Breast epithelium (tissue), 4 donors: ENCODE measurements at places on chromosomes 11 and 22.
A peak's percentile ranks its signal among the peaks of the same experiment; 100 is the strongest.

DNA sequence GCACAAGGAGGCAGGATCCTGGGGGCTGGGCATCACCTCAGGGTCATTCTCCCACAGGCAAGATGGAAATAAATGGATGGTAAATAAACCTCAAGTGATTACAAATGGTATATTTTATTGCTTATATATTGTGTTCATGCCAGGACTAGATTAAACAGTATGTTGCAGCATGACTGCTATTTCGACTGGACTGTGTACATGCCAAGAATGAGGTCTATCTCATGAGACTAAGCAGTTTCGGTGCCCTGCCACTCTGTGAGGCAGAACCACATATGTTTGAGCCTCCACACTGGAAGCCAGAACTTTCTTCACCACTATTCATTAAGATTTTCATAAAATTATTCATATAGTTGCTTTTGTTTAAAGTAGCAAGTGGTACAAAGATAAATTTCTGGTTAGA lies 140.2 kb downstream of the DDX10 start:
- no peak for DNase-seq

DNA sequence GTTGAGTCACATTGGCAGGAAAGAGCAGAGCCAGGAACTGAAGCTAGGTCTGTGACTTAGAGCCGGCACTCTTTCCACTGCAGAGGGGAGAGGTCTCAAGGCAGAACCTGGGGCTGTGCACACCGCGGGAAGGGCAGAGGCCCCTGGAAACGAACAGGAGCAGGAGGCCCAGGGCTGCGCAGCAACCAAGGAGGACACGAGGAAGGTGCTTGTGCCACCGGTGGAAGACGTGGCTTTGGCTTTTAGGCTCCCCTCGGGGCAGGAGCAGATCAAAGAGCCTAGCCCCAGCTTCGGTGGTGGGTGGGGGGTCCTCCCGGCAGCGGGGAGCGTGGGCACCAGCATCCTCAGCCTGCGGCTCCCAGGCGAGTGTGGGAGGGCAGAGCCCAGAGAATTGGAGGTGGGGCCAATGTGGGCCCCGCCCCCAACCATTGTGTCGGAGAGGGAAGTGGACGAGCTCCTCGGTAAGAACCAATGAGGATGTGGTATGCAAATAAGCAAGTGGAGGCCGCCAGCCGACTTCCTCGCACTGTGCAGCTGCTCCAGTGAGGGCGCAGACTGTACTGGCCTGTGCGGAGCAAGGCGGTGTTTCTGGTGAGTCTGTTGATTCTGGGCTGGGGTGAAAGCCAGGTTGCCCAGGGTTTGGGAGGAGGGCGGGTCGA lies at the start of gene CCDC116:
Gene CCDC116, plus strand, starts transcription at position 524 of the 659 bp plus-strand sequence. CDS start 422 bp downstream, outside the sequence.
- no peak for DNase-seq

- no peak for DNase-seq
Observed at GRCh38 chr11:100296051-100296679, 390.9 kb upstream of the ARHGAP42 start.

DNA sequence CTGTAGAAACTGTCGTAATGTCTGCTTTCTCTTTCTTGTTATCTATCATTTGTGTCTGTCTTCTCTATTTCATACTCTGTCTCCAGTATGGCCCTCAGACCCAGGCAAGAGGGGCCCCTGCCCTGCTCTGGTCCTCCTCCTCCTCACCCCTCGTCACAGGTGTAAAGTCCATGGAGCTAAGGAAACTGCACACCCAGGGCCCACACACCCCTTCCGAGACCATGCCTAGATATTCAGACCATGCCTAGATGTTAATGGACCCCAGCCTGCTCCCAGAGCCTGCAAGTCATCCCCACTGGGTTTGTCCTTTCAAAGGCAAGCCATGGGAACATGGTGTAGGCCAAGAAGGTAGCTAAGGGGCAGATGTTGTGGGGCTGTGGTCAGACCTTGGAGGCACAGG lies 24.1 kb upstream of the ANO1 start:
- no peak for DNase-seq

DNA sequence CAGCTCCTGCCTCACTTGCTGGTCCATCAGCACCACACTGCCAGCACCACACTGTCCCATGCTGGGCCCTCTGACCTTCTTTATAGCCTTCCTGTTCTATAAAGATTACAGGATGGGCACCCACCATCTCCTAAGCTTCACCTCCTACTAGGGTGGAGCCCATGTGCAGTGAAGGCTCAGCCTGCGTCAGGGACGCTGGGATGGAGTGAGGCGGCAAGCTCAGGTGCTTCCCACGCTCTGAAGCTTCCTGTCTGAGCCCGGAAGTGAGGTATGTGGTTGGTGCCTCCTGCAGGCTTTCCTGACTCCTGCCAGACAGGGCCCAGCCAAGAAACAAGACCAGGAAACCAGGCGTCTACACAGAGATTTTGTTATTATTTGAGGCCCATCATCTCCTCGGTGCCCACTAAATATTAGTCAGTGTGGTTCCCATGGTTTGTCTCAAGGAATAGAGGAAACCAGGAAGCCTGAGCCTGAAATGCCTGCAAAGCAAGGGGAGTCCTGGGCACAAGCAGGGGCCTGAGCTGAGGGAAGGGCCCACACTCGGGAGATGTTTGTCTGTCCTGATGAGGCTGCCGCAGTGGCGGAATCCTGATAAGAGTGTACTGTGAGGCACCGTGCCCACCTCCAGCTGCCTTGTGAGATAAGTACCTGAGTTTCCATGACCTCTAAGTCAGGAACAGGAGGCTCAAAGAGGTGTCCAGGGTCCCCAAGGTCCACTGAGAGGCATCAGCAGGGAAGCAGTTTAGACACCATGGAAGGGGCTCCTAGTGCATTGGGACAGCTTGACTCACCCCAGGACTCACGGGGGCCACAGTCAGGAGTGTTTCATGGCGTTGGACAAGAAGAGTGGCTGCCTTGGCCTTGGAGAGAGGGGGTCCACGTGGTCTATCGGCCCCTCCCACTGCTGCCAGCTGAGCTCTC lies 22.0 kb downstream of the RSPH14 start:
- DNase-seq: no peak

DNA sequence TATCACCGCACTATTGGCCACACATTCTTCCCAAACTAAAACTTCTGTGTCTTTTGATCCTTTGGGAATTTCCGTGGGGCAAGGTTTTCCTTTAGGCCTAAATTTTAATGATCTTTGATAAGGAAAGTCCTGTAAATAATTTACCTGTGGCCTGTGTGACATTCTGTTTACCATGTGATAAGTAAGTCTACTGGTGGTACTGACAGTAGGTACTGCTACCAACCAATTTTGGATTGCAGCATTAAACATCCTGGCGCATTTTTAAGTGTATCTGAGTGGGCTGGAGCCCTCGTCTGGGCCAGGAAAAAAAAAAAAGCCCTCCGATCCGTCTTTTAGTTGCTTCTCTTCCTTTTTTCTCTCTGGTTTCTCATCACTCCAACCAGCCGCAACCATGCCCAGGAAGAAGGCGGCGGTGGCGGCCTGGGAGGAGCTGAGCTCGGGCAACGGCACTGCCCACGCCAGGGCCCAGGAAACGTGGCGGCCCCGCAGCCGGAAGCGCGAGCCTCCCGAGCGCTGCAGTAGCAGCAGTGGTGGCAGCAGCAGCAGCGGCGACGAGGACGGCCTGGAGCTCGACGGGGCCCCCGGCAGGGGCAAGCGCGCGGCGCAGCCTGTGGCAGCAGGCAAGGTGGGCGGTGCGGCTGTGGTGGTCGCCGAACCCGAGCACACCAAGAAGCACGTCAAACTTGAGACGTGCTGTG lies 33.6 kb downstream of the ASRGL1 start:
- no peak for DNase-seq

DNA sequence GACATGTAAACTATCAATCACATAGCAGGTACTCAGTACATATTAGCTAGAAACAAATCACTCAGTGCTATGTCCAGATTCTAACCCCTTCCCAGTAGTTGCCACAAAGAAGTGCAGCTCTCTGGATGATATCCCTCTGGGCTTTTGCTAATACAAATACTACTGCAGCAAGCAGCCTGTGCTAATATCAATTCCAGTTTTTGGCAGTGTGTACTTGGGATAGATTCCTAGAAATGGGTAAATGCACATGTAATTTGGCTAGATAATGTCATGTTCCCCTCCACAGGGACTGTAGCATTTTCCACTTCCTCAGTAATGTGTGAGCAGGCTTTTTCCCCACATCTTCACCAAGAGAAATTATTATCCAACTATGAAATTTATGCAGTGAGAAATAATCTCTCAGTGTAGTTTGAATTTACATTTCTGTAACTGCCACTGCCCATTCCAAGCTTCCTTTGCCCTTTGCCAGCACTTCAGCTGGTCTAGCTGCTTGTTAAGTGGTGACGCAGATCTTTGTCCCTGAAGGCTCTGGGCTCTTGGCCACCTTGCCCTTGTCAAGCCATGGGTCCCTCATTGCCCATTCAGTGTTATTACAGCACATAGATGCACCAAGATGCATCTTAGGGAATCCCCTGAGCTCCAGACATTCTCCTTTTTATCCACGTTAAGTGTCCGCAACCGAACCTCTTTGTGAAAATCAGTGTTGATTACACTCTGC lies 107.1 kb upstream of the CLPB start:
- no peak for DNase-seq

GRCh38 chr11:30740091-30740490 lies 153.9 kb upstream of the MPPED2 start:
- no peak for DNase-seq

GRCh38 chr11:60964801-60965200 lies 6.7 kb upstream of the CD6 start:
- no peak for DNase-seq

GRCh38 chr11:46356924-46357482 lies 9.7 kb downstream of the DGKZ start:
- no peak for DNase-seq

DNA sequence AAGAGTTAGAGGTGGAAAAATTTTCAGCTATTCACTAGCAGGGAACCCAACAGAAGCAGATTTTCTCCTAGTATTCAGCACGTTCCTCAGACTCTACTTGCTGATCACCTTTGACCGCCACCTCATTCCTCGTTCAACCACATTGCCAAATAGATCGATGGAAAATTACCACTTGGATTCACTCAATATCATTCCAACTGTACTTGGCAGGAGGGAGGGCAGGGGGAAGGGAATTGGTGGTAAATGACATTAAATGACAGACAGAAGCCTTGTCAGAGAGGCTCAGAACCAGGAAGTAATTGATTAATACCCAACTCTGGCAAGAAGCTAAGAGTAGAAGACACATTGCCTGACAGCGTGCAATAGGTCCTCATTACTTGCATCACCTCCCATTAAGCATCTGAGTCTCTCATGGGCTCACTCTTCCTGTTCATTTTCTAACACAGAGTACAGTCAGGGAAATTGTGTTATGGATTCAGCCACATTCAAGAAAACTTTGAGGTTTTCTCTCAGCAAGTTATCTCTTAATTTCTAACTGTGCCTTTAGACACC lies 240.5 kb upstream of the FAT3 start:
- no peak for DNase-seq

- DNase-seq: no peak
Observed at GRCh38 chr11:46248289-46249102, 29.0 kb upstream of the CREB3L1 start.

DNA sequence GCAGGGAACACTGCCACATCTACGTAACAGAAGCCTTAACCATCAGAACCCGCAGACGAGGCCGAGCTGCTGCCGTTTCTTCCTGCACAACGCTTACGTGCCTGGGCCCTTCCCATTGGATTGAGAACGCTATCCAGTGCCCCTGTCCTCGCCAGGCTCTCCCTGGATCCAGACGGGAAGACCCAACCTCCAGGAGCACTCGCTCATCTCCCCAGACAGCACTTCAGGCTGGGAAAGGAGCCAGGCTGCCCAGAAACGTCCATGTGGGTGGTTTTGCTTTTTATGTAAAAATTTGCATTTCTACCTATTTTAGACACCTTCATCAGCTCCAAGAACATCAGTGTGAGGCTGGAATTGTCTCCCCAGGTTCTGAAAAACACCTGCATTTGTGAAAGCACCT lies 7.3 kb upstream of the CRYBB3 start:
- DNase-seq: no peak

- no peak for DNase-seq
Observed at GRCh38 chr22:43633631-43634285, 178.3 kb downstream of the EFCAB6 start.

GRCh38 chr11:103550811-103551210 lies 441.6 kb downstream of the DYNC2H1 start:
- DNase-seq: no peak

GRCh38 chr11:17578958-17579357 lies 31.9 kb downstream of the OTOG start:
- no peak for DNase-seq

DNA sequence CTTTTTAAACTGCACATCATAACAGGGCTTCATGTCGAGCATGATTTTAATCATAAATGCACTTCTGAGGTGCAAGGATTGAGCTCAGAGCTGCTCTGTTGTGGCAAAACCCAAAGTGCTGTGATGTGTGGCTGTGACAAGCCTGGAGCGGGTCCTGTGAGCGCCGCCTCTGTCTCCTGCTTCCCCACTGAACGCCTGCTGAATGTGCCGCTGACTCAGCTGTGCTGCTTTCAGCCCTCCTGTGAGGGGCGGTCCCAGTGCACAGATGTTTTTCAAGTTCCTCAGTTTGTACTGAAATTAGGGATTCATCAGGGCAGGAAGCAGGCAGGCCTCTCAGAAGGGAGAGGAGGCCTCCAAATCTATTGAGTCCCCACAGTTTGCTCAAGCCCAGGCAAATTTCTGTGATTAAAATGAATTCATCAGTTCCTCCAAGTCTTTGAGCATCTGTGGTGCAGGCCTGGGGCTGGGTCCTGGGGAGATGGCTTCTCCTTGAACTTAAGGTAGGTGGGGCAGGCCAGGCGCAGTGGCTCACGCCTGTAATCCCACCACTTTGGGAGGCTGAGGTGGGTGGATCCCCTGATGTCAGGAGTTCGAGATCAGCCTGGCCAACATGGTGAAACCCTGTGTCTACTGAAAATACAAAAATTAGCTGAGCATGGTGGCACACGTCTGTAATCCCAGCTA lies 3.0 kb upstream of the GTSE1 start:
- DNase-seq: no peak

GRCh38 chr11:3160252-3161031 lies 4.7 kb downstream of the OSBPL5 start:
- DNase-seq: peak; percentile 73

DNA sequence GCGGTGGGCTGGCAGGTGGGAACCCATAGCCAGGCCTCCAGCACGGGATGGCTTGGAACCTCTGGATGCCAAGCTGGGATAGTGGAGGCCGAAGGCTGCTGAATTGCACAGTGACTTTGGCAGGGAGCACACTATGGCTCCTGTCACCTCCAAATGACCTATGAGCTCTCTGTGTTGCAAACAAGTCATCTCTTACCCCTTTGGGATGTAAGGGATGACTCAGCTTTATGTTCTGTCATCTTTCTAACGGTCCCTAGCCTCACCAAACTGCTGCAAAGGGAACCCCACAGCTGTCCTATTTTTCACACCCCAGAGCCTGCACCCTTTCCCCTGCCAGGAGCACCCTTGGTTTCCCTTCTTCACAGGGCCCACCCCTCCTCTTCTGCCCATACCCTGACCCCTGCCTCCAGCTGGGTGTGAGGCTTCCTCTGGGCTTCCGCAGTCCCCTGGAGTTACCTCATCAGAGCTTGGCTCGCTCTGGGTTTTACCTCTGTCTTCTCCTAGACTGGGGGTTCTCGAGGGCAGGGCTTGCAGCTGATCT lies 2.7 kb upstream of the SCUBE1 start:
- DNase-seq: no peak

DNA sequence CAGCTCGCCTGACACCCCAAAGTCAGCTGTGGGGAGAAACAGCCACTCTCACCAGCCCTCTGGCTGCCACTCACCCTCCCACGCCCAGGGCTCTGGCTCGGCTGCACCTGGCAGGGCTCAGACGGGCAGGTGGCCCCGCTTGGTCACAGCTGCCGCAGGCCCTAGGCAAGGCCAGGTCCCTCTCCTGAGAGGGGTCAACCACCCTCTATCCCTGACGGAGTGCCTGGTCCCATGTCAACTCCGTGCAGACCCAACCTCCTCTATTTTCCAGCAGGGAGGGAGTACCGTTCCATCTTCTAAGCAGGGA lies 1.9 kb downstream of the MAP4K2 start:
- DNase-seq: no peak
